ENCODE measurements at places on chromosomes 3 and 15. TPM values are rescaled to one million over a fixed set of nuclear protein-coding genes. Genes with fewer than 3 reads are reported as not detected.

CLRN1 gene
- not detected for polyA plus RNA-seq

LYZL4 gene
- polyA plus RNA-seq = not detected

TRPC1 gene
- 30.1 TPM for polyA plus RNA-seq

C3orf85 gene
- polyA plus RNA-seq = not detected

GOLGA6L9 gene
- 2.7 TPM for polyA plus RNA-seq

MCF2L2 gene
- 7.0 TPM for polyA plus RNA-seq

PCLAF gene
- polyA plus RNA-seq = 2.1 TPM

NDUFB4 gene
- 1,165 TPM for polyA plus RNA-seq

MTMR10 gene
- polyA plus RNA-seq = 4.3 TPM

TF gene
- polyA plus RNA-seq = 10.3 TPM

FGF7 gene
- polyA plus RNA-seq = 2.0 TPM

All from Purkinje cell (primary cell).